ENCODE measurements at places on chromosomes 6 and 20.

GRCh38 chr6:3285732-3286131 lies 27.0 kb downstream of the PSMG4 start:
- no peak for ATAC-seq

GRCh38 chr6:2179241-2179640 lies 66.2 kb downstream of the GMDS start:
- ATAC-seq = no peak

DNA sequence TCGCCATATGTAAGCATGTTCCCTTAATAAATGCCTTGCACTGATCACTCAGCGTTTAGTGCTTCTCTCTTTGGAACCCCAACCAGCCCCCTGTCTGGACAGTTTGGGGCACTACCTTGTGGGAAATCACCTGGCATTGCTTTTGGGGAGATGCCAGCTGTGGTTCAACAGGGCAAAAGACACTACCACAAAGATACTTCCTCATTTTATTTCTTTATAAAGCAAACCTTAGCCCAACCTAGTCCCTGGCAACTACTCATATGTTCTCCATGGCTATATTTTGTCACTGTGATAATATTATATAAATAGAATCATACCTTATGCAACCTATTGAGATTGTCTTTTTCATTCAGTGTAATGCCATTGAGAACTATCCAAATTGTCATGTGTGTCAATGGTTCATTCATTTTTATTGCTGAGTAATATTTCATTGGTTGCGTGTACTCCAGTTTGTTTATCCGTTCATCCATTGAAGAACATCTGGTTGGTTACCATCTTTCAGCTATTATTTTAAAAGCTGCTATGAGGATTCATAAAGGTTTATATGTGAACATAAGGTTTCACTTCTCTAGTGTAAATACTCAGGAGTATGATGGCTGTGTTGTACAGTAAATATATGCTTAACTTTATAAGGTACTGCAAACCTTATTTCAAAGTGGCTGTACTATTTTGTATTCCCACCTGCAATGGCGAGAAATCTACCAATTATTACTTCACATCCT lies 114.8 kb downstream of the MOXD1 start:
- peak; percentile 92 for ATAC-seq

GRCh38 chr6:3278691-3279090 lies 19.9 kb downstream of the PSMG4 start:
- ATAC-seq = no peak

GRCh38 chr6:160426136-160426535 lies 78.0 kb downstream of the SLC22A3 start:
- ATAC-seq = no peak

DNA sequence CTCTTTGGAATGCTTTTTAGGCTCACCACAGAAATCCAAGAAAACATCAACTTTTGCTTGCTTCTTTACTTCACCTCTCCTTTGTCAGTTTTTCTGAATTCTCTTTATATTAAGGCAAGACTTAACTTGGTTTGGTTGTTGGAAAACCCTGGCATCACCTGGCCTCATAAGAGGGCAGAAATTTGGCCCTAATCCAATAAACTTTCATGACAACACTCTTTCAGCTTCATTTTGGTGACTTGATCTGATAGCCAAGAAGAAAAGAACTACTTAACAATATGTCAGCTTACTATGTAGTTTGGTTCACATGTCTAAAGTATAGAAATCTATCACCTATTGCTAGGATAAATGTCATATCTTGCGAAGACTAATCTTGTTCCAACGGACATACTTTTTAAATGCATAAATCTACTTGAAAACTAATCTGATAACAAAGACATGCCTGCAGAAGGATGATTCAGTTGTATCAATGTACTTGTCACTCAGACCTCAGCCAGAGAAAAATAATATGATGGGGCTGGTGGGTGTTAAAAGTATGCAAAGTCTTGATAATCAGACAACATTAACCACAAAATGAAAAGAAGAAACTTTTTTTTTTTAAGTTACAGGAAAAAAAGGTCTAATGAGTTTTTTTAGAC lies 19.3 kb upstream of the HBS1L start:
- no peak for ATAC-seq

DNA sequence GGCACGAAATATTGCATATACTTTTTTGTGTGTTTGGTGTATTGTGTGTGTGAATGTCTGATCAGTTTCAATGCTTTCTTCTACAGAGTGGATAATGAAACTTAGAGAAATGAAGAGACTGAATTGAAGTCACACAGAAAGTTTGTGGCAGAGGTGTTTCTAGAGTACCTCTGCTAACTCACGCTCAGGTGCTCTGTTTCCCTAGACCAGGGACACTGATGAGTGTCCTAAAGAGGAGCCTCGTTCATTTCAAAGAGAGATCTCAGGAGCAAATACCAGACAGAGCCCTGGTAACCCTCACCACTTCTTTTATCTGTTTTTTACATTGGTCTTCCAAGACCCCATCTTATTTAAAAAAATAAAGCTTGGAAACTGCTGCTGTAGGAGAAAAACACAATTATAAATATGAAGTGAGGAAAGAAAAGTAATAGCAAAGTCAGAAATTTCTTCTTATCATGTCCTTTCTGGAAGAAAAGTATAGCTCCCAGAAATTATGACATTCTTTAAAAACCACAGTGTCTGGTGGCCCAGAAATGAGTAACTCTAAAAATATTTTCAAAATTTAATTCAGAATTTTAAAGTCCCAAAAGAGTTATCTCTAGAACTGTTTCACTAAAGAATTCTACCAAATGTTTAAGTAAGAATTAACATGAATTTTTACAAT lies 720.6 kb downstream of the RFPL4B start:
- ATAC-seq = no peak

Data from stimulated activated memory B cell treated with anti-CD40 and anti-IgM and Interleukin-4, amounts not matched to agents 10 μg/mL and 1 μg/mL and 100 μg/mL, for 72 hours (primary cell).